ENCODE measurements at places on chromosomes 6 and 20.

GRCh38 chr20:48652961-48653705 is 174.7 kb downstream of the PREX1 start:
- no peak for DNase-seq

DNA sequence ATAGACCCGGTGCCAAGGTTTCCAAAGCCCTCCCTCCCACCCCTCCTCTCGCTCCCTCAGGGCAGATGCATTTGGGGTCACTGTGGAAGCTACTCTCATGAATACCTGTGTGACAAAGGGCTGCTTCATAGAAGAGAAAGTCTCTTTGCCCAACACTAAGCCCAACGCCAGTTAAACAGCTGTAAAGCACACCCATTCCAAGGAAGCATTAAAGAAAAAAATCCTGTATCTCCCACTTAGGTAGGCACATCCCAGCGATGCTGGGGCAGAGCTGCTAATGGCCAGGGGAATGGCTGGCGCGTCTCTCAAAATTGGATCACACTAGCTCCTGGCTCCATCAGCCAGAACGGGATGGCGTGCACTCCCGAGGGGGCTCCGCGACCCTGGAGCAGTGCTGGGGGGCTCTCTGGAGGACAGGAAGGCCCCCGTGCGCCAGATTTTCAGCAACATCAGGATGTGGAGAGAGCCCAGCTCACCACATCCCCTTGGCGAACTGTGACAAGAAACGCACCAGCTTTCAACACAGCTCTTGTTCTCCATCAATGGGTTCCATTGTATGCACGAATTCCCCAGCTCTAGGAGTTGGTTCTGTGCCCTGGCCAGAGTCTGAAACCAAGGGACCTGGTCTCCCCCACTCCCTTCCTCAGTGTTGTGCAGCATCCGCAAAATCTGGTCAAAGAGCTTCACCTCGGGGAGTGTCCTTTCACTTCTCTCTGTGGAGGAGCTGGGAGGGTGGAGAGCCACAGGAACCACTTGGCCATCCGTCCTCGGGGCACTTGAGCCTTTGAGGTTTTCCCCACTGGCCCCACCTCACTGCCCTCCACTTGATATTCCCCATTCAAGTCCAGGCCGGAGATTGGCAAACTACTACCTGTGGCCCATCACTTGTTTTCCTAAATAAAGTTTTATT is 74.1 kb downstream of the TFAP2C start:
- DNase-seq, result no peak

- DNase-seq, result peak; percentile 6
These were observed 33.9 kb downstream of the CCN2 start for GRCh38 chr6:131917318-131917717.

DNA sequence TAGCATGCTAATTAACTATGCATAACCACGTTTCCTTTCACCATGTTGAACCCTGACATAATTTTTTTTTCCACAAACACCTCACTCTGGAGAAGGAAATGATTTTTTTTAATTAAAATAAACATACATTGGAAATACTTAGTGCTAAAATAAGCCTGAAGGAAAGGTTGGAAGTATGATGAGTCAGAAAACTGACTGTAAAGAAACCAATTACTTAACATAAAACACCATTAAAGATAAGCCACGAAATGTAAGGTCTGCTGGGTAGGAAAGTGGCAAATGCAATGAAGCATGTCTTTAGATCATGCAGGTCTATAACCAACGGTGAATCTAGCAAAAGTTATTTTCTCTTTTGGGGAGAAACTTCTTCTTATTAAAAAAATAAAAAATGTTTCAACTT is 47.5 kb downstream of the OPRM1 start:
- no peak for DNase-seq

DNA sequence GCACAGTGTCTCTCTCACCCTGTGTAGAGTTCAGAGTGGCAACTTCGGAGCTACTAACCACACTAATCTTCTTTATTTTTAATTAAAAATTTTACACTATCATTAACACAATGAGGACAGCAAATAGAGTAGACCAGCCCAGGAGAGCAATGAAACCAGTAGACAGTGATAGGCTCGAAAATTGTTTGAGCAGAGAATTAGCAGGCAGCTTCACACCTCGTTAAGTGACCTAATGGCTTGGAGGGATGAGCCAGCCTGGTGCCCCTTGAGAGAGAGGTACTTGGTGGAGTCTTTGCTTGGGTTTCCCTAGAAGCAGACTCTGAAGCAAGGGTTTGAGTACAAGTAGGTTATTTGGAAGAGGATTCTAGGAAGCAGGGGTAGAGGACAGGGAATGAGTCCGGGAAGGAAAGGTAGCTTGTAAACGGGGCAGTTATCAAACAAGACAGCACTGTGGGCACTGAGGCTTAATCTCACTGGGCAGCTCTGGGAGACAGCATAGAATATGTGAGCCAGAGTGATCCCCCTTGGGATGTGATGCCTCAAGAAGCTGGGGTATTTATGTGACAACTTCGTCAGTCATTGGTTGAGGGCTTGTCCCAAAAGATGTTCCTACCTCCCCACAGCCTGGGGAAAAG is 146.1 kb downstream of the PCSK2 start:
- no peak for DNase-seq

DNA sequence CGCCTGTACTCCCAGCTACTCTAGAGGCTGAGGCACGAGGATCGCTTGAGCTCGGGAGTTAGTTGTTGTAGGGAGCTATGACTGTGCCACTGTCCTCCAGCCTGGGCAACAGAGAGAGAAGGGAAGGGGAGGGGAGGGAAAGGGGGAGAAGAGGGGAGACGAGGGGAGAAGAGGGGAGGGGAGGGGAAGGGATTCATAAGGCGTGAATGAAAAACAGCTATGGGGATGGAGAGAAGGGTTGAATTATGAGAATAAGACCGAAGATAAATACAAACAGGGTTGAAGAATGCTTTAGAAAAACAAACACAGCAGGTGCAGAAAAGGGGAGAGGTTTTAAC is 106.0 kb downstream of the TRIM27 start:
- DNase-seq, result no peak

DNA sequence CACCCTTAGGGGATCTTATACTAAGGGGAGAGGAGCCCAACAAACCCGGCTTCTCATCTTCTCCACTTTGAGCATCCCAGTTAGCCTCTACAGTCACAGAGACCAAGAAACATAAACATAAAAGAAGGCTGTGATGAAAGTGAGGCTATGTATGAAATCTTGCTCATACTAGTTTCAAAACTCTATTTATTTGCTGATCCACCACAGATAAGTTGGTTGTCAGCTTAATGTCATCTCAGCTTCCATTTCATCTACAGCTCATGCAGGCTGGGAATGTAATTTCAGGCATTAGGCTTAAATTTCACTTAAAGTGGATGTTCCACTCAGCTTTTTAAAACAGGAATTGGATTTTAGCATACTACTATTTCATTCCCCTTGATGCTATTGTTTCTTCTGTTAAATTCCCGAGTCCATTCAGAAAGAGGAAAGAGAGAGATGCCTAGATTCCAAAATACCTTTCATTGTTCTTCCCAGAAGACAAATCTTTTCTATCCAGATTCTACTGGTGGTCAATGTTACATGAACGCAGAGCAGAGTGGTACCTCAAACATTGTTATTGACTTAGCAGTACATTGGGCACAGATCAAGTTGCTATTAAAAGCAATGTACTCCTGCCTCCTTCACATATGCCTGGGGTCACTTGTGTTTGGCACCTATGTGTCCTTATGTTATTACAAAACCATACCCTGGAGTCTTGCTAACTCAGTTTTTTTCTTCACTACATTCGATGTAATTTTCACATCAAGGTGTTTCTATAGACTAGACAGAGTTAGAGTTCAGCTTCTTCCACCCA is 149.0 kb downstream of the HACE1 start:
- DNase-seq, result no peak

- no peak for DNase-seq
These were observed 4.5 kb upstream of the ENTPD6 start for GRCh38 chr20:25191051-25191450.

GRCh38 chr20:63500151-63500901 is 1.4 kb upstream of the EEF1A2 start:
- DNase-seq, result no peak

DNA sequence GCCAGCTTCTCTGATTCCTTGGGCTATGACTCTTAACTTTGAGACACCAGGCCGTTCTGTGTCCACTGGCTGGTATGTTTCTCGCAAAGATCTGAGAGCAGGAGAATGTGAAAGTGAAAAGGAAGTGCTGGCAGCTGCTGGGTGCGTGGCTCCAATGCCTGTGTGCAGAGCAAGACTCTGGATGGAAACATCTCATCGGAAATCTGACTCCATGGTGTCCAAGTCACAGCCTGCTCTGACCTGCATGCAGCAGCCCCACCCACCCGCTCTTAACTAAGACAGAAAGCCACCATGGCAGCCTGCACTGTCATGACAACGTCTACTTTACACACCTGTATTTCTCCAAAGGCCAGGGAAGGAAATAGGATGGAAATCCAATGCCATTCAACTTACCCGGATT is 66.3 kb upstream of the MPC1 start:
- DNase-seq, result no peak

DNA sequence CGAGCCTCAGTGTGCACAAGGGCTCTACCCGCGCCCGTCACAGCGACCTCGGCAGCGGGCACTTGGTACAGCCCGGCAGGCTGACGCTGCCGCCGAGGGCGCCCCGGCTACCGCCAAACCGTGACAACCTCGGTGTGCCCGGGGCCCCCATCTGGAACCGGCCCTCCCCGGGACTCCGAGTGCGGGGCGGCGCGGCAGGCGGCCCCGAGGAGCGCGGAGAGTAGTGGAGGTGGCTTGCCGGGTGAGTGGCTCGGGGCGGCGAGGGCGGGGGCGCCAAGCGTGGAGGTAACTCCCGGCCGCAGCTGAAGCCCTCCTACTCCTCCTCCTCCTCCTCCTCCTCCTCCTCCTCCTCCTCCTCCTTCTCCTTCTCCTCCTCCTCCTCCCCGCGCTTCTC is at the start of gene ISM1:
Gene ISM1 (plus strand): TSS at position 371 of the 394 bp plus-strand sequence. CDS start 503 bp downstream, outside the sequence.
- DNase-seq, result no peak

DNA sequence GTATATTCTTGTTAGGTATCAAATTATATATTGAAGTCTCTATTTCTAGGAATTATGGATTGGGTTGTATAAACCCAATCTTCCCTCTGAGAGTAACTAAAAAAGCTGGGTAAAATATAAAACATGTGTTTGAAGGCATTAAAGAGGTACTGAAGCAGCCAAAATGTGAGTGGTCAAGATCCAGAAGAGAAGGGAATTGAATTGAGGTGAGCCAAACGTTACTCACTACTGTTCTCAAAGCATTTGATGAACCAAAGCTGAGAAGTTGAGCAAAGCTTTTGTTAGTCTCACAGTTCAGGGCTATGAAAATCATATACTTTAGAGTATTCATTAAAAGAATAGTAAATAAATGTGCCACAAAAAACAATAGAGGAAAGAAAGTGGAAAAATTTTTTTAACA is 365.8 kb downstream of the BCKDHB start:
- DNase-seq, result no peak

GRCh38 chr20:10492844-10493243 is 57.7 kb downstream of the SLX4IP start:
- no peak for DNase-seq

DNA sequence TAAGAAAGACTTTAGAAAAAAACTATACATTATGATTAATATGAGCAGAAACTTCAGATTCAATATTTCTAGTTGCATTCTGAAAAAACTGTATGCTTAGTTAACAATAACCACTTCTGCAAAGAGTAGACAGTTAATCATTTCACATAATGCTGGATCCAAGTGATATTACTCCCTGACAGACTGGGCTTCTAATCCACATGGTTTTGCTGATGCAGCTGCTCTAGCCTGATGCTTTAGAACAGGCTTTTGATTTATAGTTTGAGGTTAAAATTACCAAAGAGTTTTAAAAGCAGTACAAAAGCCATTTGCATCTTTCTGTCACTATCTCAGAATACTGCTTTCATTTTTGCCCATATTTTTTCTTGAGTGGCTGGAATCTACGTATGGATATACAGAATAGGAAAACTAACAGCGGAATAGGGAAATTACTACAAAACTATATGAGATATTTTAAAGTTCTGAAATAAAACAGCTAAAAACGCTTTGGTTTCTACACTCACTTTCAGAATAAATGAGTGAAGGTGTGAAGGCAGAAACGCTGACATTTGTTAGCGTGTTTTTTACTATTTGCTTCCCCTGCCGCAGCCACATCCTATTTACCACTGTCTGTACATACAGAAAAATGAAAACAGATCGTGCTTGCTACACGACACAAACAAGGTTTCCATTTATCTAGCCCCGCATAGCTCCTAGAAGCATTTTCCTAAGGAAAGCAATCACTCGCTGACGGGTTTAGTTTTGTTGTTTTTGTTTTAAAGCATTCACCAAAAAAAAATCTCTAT is 61.7 kb downstream of the METTL24 start:
- DNase-seq, result no peak

GRCh38 chr6:52161689-52162438 is 24.3 kb upstream of the IL17A start:
- no peak for DNase-seq

DNA sequence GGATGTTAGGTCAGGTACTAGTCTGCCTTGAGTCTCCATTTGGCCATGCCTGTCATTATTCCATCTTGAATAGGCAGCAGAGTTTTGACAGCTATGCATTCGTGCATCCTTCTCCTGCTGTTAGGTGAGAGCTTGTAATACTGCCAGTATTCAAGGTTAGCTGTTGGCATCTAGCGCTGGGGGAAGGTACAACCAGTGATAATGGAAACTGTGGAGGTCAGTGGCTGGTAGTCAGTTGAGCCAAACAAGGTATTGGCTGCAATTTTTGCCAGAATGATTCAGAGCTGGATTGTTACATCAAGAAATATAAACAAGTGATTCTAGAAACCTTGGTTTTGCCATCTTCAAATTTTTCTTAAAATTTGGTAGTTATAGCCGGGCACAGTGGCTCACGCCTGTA is 6.5 kb downstream of the FAM8A1 start:
- DNase-seq, result no peak

- DNase-seq, result no peak
These were observed 39.6 kb downstream of the SHPRH start for GRCh38 chr6:145924600-145924999.

- no peak for DNase-seq
These were observed 113.5 kb upstream of the GLP1R start for GRCh38 chr6:38935051-38935450.

DNA sequence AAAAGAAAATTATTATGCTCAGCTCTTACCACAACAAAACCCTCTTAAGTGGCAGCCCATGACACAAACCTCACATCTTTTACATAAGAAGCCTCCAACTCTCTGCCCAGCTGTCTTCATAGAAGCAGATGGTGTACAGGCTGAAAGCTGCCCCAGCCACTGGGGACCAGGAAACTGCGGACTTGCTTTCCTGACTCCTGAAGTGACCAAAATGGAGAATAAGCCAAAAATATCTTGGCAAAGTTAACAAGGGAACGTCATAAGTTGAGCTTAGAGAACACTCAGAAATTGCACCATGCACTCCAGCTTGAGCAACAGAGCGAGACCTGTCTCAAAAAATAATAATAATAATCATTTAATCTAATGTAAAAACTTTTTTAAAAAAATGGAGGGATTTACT is 160.3 kb upstream of the CDYL start:
- no peak for DNase-seq

- no peak for DNase-seq
These were observed 3.9 kb downstream of the OLIG3 start for GRCh38 chr6:137490006-137490905.

GRCh38 chr6:142820338-142821051 is 124.5 kb downstream of the HIVEP2 start:
- DNase-seq, result no peak

DNA sequence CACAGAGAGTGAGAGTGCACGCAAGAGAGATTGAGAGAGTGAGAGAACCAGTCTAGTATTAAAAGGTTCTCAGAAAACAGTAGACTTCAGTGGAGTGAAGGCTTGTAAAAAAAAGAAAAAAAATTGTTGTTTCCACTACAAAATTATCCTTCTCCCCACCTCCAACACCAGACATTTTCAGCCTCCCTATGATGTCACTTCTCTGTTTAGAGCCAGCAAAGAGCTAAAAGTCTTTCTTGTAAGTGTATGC is 77.8 kb downstream of the BACH2 start:
- DNase-seq, result no peak

Data from HL-60 (cell line).